ENCODE measurements at places on chromosomes 3 and 15. TPM values are rescaled to one million over a fixed set of nuclear protein-coding genes. Genes with fewer than 3 reads are reported as not detected.

The PCSK6 gene
- 1.4 TPM for polyA plus RNA-seq

The SCN11A gene
- polyA plus RNA-seq: 2.8 TPM

The SLC9C1 gene
- not detected for polyA plus RNA-seq

The IL5RA gene
- 0.10 TPM for polyA plus RNA-seq

The TMOD3 gene
- 10.5 TPM for polyA plus RNA-seq

The CLDN16 gene
- not detected for polyA plus RNA-seq

The SYNM gene
- polyA plus RNA-seq: 7.2 TPM

The MYRIP gene
- polyA plus RNA-seq: 0.76 TPM

The GALNT15 gene
- 1.5 TPM for polyA plus RNA-seq

The RTP1 gene
- polyA plus RNA-seq: 2.0 TPM
